D341Med (cell line): ENCODE measurements at places on chromosomes 1 and 21.

DNA sequence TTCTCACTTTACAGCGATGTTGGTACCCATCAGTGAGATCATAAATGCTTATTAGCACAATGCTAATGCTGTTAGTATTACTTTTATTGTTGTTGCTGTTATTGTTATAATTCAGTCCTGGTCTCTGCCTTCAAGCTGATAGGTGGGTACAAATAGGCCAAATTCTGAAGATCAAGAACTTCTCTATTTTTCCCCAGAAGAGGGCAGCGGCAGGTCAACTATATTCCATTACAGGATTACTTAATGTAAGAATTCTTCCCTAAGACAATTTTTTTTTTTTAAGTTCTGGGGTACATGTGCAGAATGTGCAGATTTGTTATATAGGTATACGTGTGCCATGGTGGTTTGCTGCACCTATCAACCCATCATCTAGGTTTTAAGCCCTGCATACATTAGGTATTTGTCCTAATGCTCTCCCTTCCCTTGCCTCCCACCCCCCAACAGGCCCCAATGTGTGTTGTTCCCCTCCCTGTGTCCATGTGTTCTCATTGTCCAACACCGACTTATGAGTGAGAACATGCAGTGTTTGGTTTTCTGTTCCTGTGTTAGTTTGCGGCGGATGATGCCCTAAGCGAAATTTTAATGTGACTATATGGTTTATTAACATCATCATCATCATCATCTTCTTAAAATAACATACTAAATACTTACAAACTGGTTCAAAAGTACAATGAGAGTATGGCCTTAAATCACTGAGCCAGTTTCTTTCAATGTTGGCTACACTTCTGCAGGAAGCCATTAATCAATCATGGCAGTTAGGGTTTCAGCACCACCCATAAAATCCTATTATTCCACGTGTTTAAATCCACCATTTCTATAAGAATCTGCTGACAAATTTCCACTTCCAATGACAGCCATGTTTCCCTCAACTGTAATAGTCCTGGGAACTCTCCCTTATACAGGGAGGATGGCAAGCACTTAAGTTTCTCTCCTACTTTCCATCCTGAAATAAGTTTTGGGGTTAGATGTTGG, 19.2 kb downstream of the SLC19A2 start:
- DNase-seq, result peak; percentile 43

DNA sequence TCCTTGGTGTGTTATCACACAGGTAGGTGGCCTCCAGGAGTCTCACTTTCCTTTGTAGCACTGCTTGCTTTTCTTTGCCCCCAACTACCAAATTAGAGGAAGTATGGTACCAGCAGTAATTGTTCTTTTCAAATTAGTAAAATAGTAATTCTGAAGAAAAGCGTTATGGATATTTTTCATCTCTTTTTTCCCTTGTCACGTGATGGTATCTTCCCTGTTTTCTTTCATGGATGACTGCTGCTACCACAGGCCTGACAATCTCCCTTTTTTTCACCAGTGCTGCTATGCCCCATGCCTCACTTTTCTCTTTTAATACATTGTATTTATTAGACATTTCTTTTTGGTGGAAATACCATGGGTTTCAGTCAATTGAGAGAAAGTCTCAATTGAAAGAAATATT, 3.3 kb downstream of the ZBTB37 start:
- no peak for DNase-seq

GRCh38 chr21:25913479-25913878, 178.7 kb downstream of the GABPA start:
- no peak for DNase-seq

DNA sequence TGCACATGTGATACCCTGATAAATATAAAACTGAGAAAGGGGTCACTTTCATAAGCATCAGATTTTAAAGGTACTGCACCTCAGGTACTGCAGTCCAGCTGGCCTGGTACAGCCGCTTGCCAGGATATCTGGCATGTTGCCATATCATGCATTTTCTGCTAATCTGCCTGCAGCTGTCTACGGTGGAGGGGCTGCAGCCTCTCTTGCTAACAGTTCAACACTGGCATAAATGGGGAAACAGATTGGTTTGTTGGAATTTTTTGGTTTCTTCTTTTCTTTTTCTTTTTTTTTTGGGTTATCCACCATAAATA, 71.5 kb downstream of the MIS18A start:
- peak; percentile 67 for DNase-seq

GRCh38 chr1:197145446-197146024, 934 bp downstream of the ASPM start:
- DNase-seq, result no peak

DNA sequence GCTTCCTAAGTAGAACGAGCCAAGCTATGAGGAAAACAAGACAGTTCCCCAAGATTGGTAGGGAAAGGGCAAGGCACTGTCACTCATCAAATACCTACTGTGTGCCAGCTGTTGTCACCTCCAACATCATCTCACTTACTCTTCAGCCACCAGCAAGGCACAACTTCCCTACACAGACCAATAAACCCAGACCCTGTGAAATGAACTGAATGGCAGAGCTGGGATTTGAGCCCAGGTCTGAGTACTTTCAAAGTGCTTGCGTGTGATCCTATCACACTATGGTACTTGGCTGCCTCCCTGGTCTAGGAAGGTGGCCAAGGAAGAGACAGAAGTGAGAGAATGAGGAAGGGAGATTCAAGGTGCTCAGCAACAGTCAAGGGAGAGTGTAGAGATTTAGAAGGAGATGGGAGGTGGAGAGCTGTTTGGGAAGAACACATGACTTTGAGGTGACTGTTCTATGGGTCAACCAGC, 16.7 kb upstream of the TRIM63 start:
- no peak for DNase-seq

DNA sequence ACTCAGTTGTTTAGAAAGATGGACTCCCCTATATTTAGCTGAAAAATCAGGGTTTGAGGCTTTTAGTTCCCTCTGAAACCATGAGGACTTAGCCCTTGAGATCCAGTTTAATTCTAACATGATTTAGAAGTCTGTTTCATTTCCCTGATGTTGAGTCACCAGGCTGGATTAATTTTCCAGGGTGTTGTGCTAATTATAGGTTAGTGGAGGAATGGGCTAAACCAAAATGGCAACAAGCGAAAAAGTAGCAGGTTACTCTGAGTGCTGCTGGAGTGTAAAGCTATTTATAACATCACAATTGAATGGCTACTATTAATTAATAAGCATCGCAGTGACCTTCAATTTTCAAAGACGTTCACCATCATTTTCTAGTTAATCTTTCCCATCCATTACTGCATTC, 15.5 kb upstream of the USP24 start:
- no peak for DNase-seq

GRCh38 chr1:217091561-217091960, 368.3 kb upstream of the ESRRG start:
- no peak for DNase-seq

DNA sequence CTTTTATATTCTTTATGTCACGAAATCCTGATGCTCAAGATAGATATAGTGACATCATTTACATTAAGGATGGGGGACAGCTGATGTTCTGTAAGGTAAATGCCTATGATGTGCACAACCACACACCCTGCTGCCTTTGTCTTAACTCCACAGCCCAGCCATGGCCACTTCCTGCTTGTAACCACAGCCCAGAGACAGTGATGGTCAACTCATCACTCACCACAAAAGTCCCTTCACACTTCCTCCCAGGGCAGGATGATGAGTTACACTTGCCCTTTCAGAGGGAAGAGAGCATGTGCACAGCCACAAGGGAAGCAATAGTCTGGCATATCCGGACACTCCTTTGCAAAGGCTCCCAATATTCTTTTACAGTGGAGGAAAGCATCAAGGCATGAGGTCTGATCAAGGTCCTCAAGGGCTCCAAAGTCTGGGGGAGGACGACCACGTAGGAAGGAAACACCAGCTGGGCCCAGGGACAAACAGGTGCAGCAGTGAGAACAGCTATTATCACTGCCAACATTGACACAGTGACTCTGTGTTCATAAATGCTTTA, 53.8 kb downstream of the PLPP3 start:
- no peak for DNase-seq

DNA sequence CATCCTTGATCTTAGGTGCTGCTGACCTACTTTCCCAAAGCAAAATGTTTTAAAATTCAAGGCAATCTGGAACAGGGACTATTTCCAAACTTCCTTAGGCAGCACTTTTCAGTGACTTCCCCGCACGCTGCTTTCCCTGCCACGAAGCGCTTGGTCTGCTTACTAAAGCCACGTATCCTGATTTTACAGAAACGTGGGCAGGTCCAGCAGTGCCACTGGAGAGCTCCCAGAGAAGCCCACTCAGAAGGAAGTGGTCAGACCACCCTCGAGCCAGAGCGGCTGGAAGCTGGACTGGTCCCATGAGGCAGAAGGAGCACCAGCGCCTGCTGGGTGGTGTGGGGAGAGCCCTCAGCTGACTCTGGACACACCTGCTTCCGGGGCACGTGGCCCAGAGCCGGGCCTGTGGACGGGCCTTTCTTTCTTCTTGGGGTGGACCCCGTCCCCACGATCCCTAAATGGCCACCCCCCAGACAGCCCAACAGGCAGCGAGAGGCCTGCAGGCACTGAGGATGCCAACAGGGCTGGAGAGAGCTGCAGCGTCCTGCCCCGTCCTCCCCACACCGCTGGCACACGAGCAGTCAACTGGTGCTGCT, 23.2 kb downstream of the PTTG1IP start:
- DNase-seq, result no peak

GRCh38 chr1:13749543-13750341, 49.8 kb downstream of the PRDM2 start:
- no peak for DNase-seq
